Activated naive CD4-positive, alpha-beta T cell (primary cell): ENCODE measurements at places on chromosomes 2 and 18.

- no peak for DNase-seq
Observed at GRCh38 chr2:12110074-12110473, 363.6 kb downstream of the LPIN1 start.

DNA sequence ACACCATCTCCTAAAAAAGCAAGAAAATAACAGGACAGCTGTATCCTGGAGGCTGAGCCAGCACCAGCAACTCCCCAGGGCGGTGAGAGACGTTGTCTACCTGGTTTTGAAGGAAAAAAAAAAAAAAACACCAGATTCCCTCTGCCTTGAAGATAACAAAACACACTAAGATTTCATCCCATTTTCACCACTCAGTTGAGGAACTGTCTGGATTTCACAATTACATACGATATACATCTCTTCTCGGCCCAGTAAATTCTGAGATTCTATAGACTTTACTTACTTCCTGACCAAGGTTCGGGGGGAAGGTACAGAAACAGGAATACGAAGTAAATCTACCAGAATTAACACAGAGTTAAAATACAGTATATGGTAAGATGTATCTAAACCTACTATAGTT lies 8.5 kb downstream of the ZNF516 start:
- no peak for DNase-seq

DNA sequence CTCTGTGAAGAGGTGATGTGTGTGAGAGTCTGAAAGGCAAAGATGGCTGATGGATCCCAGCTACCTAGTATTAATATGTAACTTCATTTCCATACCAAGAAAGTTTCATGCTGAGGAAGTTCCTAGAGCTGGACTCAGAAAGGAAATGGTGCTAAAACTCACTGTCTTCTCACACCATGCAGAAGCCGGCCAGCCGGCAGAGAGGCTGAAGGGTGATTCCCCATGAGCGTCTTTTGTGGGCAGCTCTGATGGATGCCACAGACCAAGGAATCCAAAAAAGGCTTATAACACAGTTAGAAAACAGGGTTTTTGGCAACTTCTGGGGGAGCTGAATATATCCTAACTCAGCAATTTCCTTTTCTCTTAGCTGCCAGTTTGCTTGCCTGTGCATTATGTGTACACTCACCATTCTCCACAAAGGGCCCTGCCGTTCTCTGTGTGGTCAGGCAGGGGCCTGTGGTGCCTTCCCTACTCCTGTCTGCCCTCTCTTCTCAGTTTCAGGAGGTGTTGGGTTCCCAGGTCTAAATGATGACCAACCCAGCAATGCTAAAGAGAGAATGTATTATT lies 289.4 kb downstream of the MTX2 start:
- no peak for DNase-seq

- DNase-seq: no peak
Observed at GRCh38 chr2:111155610-111156009, 34.9 kb downstream of the BCL2L11 start.

DNA sequence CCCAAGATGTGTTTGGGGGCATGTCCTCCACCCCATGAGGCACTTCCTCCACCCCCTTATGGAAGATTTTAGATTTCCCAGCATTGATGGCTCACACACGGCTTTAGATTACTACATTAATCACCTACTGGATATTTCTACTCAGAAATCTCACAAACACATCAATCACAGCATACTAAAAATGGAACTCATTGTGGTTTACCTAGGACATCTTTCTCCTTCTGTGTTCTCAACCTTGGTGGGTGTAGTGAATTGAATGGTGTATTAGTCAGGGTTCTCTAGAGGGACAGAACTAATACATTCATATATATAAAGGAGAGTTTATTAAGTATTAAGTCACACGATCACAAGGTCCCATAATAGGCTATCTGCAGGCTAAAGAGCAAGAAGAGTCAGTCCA lies 82.1 kb upstream of the CYRIA start:
- DNase-seq: no peak

DNA sequence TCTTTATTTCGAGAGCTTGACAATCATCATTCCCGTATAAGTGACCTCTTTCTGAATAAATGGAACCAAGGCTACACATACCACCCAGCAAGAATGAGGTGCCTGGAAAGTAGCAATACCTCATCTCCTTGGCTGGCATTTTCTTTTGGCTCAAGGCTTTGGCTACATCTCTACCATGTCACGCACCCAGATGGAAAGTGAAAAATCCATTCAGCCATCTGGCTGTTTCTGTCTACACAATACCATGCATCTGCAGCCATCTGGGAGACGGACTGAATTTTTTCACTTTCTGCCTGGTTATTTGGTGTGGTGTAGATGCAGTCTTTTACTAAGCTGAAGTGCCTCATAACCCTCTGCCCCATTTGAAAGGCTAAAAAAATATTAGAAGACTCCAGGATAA lies 566.9 kb downstream of the BCL11A start:
- DNase-seq: no peak

DNA sequence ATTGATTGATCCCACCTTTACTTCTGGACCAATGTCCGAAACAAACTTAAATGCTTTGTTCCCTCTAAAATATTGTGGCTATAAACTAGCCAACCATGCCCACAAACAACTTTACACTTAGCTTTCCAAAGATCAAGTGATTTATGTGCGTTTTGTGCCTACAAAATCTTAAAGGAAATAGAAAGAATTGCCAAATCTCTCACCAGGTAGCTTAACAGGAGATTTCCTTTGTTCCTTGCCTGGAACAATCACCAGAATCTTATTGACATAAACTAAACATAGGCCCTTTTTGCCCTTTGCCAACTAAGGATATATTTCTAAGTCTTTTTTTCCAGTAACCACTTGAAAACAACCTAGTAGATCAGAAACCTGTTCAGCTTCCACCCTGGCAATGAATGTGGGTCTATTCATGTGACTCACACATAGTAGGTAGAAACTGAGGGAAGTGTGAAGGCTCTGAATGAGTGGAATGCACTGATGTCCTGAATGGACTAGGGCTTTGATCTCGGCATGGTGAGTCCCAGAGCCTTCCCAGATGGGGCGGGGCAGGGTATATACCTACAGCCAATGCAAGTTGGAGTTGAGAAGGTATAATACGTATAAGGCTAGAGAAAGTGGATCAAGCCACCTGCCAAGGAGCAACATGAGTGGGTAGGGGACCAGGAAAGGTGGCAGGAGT lies 94.6 kb upstream of the PPP1CB start:
- no peak for DNase-seq

- no peak for DNase-seq
Observed at GRCh38 chr2:187297801-187298200, 150.3 kb downstream of the CALCRL start.

- no peak for DNase-seq
Observed at GRCh38 chr2:233979748-233980147, 62.6 kb downstream of the TRPM8 start.

DNA sequence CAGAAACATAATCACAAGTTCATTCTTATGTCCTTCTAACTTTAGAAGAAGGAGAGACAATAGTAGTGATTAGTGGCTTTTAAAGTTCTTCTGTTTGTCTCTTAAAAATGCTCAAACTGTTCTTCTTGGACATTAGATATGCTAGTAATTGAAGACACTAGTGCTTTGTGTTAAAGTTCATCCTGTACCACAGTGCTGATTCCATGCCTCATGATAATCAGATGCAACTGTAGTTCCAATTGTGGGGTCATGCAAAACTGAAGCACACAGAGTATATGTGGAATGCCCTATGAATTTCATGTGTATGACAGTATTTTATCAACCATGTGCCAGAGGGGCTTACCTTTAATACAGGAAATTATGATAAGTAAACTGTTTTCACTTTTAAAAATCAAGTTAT lies 11.4 kb upstream of the KCNJ13 start:
- no peak for DNase-seq

GRCh38 chr2:162385536-162385935 lies 41.6 kb downstream of the GCA start:
- DNase-seq: no peak

DNA sequence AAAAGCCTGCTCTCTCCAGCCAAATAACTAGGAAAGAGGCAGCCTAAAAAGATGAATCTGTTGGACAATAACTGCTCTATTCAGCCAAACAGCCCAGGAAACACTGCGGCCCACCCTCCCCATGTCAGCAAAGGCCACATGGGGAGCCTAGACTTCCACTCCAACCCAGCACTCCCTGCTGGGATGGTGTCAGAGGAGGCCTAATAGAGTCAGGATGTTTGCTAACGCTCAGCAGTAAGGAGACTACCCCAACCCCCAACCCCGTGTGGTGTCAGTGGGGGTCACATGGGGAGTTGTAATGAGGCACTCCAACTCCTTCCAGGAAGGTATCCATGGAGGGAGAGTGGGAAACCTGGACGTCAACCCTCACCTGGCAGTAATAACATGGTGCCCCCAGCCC lies 41.6 kb downstream of the ZBTB7C start:
- no peak for DNase-seq

DNA sequence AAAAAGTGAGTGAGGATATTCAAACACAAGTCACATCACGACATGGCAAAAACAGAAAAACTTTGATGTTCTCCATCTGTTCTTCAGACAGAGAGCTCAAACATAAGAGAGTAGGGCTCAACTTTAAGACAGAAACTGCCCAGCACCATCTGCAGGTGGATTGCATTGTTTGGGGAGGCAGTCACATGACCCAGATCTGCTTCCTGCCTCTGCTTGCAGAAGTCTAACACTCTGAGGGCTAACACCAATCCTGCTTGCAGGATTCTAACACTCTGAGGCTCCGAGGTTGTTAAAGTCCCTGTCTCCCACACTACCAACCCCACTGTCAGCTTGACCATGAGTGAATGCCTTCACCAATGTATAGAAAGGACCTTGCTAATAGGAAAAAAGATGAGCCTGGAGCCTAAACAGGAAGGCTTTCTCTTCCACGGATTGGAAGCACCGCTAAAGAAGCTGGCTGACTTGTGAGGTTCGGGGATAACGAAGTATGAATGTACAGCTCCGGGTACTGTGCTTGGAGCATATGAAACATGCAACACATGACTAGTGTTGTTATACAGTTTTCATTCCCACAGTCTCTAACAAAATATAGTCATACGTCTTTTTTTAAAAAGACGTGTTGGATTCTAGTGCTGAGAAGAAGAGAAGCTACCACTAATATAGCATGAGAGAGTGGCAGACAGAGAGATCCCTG lies 176.6 kb upstream of the CREB1 start:
- no peak for DNase-seq

DNA sequence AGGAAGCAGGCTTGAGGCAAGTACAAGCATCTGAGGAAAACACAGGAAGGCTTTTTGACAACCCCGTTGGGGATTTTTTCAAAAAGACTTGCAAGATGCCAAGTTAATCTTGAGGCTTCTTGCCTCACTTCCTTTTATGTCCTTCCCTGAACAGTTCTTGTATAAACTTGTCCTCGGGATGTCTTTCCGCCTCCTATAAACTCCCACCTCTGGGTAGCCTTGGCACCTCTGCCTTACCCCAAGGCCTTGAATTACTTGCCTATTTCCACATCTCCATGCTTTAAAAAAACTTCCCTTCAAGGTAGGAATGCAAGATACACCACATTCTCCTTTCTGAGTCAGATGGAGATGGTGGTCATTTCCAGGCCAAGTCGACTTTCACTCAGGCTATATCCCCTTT lies 106.4 kb upstream of the RBBP8 start:
- no peak for DNase-seq

GRCh38 chr2:22035361-22035830 lies 911.6 kb downstream of the TDRD15 start:
- no peak for DNase-seq

DNA sequence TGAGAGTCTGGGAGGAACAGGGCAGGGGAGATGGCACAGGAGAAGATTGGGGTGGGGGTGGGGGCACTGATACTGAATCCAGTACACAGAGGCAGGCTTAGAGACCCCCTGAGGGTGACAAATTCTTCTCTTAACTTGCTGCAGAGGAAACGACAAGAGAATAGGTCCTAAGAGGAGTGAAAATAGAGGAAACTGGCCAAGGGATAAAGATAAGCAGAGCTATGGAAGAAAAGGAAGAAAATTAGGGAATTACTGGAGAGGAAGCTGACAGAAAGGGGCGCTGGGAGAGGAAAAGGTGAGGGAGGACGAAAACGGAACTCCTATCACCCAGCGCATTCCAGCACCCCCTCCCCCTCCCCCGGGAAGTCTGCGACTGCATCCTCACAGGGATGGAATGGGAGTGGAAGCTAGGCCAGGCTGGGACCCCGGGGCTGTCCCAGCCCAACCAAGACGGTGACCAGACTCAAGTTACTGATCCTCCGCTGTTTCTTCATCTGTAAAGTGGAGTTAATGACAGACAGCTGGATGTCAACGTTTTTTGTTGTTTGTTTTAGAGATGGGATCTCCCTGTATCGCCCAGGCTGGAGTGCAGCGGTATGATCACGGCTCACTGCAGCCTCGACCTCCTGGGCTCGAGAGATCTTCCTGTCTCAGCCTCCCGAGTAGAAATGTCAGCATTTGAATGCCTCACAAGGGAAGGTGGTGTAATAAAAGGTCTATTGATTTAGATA lies 2.6 kb upstream of the EMX1 start:
- no peak for DNase-seq

GRCh38 chr18:5097116-5097703 lies 99.8 kb downstream of the AKAIN1 start:
- DNase-seq: no peak

- no peak for DNase-seq
Observed at GRCh38 chr2:157470321-157470720, 26.4 kb upstream of the CYTIP start.

GRCh38 chr18:80065705-80066104 lies 31.5 kb downstream of the RBFA start:
- no peak for DNase-seq

GRCh38 chr18:70442933-70443332 lies 154.1 kb downstream of the SOCS6 start:
- DNase-seq: no peak

GRCh38 chr2:65130664-65131175 lies 814 bp upstream of the RAB1A start:
- DNase-seq: no peak

DNA sequence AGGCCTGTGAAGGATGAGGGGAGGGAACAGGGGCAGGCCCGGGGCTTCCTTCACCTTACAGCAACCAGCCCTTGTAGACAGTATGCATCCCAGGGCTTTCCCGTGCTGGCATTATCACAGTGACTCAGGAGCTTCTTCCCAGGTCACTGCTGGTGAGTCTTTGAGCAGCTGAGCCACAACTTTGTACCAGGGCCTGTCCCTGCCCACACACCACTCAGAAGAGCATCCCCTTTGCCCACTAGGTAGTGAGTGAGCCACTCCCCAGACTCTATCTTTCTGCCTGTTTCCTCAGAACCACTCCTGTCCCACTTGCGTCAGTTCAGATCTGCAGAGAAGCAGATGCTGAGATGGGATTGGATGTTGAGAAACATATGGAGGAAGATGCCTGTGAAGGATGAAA lies 69.6 kb upstream of the ALPP start:
- no peak for DNase-seq

DNA sequence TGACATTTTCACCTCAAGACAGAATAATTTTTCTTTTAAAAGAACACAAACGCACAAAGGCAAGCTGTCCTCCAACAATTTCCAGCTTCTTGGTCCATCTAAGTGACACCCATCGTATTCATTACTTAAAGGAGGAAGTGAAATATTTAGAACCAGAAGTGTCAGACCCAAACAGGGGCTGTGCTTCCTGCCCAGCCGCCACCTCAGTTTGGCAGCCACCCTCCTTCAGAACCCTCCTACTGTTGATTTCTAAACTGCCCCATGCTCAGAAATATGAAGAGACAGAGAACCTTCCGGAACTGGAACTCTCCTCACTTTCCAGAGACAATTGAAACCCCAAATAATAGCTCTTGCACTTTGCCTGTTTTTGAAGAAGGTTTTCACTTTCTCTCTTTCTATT lies 734.8 kb upstream of the SALL3 start:
- DNase-seq: no peak
